ENCODE measurements at places on chromosomes 2 and 18.

- DNase-seq: no peak
These were observed 359.2 kb upstream of the ID2 start for GRCh38 chr2:8322634-8323033.

DNA sequence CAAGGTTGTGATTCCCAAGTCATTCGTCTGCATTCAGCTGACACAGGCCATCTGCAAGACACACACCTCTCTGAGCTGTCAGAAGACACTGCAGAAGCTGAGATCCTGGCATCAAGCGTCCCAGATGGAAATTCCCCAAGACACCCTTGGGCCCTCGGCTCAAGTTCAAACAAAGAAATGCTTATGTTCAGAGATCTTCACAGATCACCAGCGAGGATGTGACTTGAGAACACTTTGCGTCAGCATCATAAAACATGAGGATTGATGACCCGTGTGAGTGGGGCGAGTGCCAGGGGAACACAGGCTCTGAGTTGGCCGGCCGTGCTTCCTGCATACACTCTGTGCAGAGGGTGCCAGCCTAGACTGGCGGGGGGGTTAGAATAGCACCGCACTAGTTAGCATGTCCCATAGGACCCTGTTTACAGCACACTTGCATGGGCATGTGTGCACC, 36.8 kb downstream of the KCNIP3 start:
- DNase-seq: no peak

DNA sequence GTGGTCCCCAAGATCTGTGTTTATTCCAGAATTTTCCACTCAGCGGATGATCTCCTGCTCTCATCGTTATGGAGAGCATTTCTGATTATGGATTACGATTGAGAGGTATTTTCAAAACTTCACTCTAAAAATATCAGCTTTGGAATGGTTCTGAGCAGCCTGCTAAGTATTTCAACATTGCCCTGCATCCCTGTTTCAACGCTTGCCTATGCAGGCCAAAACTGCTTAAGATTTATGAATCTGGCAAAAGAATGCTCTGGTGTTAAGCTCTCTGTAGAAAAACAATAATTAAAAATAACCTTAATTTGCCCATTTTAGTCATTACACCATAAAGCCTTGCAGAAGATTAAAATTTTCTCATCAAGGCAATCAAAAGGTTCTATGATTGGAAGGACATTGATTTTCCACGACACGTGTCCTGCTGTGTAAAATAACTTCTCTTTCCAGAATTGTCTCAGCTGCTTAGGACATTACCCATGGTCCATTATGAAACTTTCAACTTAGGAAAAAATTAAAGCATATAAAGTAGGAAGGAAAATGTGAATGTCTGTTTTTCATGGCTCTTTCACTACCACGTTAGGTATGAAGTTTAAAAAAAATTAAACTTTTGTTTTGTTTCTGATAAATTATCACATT, 229.9 kb downstream of the ACKR3 start:
- DNase-seq: no peak

- DNase-seq: no peak
These were observed 16.5 kb upstream of the FIGN start for GRCh38 chr2:163752267-163752666.

- no peak for DNase-seq
These were observed 393.9 kb downstream of the LRRTM1 start for GRCh38 chr2:79910643-79911042.

GRCh38 chr18:34710934-34711333, 836 bp downstream of the DTNA start:
- no peak for DNase-seq

GRCh38 chr2:223108351-223109050, 56.5 kb downstream of the KCNE4 start:
- no peak for DNase-seq

- no peak for DNase-seq
These were observed 303.1 kb upstream of the FBXO11 start for GRCh38 chr2:48209214-48209885.

DNA sequence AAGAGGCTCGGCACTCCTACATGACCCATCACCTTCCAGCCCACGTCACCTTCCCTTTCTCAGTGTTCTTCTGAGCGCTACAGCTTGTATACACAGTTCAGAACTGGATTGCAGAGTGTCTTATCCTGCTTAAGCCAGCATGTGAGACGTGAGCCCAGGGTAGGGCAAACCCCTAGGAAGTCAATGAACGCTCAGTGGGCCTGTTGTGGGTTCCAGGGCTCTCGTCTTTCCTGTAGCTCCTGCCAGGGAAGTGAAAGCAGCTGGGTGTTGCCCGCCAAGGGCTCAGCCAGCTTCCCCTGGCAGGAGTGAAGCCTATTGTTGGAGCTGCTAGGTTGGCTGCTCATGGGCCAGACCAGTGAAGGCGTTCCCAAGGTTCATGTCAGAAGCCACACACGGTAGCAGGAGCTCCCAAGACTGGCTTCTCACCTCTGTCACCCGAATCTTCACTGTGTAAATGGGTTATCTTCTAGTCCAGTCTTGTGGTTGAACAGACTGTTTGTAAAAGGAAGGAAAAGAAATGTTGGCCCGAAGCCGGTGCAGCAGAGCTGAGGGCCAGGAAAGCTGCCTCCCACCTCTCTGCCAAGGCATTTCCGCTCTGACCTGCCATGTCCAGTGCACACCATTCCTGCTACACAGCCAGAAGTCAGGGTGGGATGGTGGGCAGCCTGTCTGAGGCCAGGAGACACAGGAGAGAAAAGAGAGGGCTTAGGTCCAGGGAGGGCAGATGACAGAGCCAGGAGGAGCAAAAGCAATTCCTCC, 69.6 kb upstream of the RMDN2 start:
- no peak for DNase-seq

- no peak for DNase-seq
These were observed 20.1 kb upstream of the ACMSD start for GRCh38 chr2:134818321-134818720.

DNA sequence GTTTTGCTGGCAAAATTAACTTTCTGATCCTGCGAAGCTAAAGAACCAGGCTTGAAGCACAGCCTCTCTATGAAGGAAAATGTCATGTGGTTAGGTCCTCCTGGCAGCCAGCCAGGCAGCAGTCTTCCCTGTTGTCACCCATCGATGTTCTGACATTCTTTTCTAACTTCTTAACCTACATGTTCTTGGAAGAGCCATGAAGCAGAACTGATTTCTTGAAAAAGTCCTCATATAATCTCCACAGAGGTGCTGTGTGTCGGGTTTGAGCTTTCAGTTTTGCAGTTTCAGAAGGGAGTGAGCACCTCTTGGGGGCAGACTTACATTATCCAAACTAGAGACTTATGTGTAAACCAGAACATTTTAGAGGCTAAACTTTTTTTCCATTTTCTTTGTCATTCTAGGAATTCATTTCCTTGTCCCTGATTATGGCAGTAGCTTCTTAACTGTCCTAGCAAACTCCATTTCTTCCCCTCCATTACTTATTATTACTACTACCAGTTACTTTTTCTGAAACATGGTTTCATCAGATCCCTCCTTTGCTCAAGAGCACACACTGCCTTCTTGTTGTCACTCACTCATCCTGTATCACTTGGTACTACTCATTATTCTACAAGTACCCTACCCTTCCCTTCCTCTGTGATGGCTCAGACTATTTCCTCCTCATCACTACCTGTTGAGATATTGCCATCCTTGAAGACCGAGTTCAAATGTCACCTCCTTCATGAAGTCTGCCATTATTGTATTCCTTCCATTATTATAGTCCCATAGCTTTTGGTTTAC, 31.1 kb downstream of the DOK1 start:
- no peak for DNase-seq

- no peak for DNase-seq
These were observed 170.4 kb downstream of the CD226 start for GRCh38 chr18:69777248-69777647.

- no peak for DNase-seq
These were observed 74.2 kb downstream of the CYRIA start for GRCh38 chr2:16591370-16591933.

GRCh38 chr2:189559579-189560272, 20.9 kb downstream of the SLC40A1 start:
- DNase-seq: no peak

- DNase-seq: no peak
These were observed 2030.6 kb upstream of the CELF4 start for GRCh38 chr18:39596221-39596620.

DNA sequence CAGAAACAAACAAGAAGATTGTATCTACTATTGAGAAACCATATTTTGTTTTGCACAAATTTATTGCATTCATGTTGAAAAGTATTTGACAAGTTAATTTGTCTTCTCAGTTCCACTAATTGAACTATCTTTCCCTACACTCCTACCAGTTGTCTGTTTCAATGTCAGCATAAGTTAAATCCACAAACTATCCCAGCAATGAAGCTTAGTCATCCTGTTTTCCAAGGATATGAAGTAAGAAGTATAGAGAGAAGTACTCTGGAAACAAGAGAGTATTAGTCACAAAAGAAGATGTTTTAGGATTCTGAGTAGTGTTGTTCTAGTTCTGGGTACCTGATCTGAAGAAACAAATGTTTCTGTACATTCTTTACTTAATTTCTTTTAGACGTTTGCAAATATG, 261.6 kb upstream of the ZNF804A start:
- DNase-seq: no peak

DNA sequence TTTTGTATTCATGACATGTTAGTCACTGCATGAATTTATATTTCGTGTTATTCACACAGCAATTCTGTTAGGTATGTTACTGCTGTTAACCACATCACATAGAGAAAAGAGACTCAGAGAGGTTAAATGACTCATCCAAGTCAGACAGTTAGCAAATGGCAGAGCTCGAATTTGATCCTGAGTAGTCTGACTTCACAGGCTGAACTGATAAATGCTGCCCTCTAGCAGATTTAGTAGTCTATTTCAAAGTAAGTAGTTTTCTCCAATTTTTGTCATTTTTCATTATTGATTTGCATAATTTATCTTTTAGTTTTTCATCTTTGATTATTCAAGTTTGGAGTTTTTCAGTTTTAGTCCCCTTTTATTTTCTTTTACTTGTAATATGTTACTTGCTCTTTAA, 58.3 kb downstream of the WDR7 start:
- DNase-seq: no peak

GRCh38 chr2:105777506-105778055, 32.9 kb downstream of the NCK2 start:
- DNase-seq: no peak

DNA sequence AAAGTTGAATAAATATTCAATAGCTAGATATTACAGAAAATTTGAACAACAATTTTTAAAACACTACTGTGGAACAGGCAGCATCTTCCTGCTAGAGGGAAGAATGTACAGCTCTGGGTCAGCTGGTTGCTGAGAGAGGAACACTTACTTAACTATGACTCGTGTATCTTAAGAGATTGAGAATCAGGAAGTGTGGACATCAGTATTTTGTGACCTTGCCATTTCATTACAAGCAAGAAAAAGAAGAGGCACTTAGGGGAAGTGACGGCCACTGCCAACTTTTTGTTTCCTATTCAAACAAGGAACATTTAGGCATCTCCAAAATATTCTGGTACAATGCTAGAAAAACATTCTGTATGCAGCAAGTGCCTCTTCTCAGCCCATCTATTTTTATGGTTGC, 45.9 kb downstream of the ITPRID2 start:
- DNase-seq: no peak

DNA sequence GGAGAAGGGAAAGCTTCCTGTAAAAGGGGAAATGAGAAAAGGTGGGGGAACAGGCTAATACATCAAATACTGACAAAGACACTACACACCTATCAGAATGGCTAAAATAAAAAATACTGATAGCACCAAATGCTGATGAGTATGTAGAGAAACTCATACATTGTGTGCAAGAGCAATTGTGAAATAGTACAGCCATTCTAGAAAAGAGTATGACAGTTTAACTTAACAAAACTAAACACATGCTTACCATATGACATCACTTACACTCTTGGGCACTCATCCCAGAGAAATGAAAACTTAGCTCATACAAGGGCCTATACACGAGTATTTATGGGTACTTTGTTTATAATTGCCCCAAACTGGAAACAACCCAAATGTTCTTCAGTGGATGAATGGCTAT, 53.4 kb downstream of the ZNF638 start:
- DNase-seq: no peak

GRCh38 chr2:62934517-62934916, 116.1 kb upstream of the OTX1 start:
- no peak for DNase-seq

DNA sequence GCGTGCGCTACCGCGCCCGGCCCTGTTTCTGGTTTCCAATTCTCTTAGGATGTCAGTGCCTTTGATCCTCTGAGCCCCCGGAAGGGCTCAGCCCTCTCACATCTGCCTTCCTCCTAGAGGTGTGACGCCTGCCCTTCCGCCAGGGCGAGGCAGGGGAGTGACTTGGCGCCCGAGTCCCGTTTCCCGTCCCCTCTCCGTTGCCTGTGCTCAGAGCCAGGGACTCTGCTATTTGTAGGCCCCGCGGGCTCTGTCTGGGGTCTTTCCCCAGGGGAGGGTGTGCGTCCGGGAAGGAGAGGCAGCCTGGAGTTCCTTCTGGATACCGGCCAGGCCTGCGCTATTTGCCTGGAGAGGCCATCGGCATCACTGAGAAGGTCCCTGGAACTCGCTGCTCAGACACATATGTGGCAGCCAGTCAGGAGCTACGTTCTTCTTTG, 103.7 kb upstream of the TAF1B start:
- DNase-seq: no peak

DNA sequence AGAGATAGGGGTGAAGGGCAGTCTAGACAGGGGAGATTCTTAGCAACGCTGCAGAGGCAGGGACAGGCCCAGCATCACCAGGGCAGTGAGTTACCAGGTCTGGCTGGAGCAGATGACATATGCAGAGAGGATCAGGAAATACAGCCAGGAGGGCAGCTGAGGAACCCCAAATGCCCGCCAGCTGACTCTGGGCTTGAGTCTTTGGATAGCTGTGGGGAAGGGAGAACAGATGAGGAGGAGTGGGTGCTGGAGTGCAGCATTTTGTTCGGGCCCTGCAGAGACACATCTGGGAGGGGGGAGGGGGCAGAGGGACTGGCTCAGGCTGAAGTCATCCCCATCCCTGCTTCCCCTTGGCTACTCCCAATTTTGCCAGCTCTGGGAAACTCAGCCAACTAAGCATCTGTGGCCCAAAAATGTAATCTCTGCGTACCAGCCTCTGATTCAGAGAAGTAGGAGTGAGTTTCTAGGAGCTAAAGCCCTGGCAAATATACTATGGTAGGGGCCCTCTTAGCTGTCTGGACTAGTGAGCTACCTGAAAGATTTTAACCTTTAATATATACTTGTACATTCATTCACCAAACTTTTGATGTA, 214.5 kb downstream of the ZBTB7C start:
- no peak for DNase-seq

GRCh38 chr2:158635961-158636601, 159.0 kb upstream of the DAPL1 start:
- DNase-seq: no peak

GRCh38 chr2:173819852-173820251, 145.3 kb downstream of the SP3 start:
- DNase-seq: no peak
